Activated CD8-positive, alpha-beta memory T cell treated with anti-CD3 and anti-CD28 coated beads, Interleukin-2, amount 10 ng/mL, durations not matched to agents 7 days and 5 days (primary cell): ENCODE measurements at places on chromosomes 1 and 21.

DNA sequence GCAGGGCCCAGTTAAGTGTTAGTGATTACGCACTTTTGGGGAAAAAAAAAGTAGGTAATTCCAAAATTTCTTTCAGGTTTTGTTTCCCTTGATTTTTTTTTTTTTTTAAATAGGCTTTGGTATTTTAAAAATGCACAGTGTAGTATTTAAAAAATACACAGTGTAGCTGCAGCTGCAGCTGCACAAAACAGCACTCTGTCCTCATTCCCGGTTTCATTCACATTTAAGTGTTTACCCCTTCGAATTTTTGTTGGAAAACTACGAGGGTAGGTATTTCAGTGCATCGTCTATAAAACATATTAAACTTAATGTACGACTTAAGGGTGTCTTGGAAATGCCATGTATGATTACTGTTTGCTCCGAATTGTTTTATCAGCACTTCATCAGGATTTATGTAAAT is 3.4 kb downstream of the NEK7 start:
- H3K36me3 ChIP-seq: peaks cover 5% of the 10 kb centered on the region
- no peak overlapping the region for H3K27ac ChIP-seq
- no peaks in the 10 kb centered on the region for H3K27me3 ChIP-seq
- peak overlapping the region; percentile 99 for H3K4me3 ChIP-seq

DNA sequence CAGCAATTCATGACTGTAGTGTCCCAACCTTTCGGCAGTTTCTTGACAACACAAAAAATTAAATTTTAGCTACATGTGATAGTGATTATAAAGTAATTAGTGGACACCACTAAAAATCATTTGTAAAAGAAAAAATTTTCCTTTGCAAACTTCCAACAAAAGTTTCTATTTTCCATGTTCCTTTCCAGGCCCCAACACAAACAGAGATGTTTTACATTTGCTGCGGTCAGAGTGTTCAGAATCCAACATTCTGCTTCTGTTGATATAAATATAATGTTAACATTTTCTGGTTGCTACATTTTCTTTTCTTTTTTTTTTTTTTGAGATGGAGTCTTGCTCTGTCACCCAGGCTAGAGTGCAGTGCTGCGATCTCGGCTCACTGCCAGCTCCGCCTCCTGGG is 54.9 kb upstream of the WLS start:
- H3K27ac ChIP-seq: no peak overlapping the region
- H3K27me3 ChIP-seq: no peaks in the 10 kb centered on the region
- no peaks in the 10 kb centered on the region for H3K4me1 ChIP-seq
- no peaks in the 10 kb centered on the region for H3K36me3 ChIP-seq
- no peak for DNase-seq

DNA sequence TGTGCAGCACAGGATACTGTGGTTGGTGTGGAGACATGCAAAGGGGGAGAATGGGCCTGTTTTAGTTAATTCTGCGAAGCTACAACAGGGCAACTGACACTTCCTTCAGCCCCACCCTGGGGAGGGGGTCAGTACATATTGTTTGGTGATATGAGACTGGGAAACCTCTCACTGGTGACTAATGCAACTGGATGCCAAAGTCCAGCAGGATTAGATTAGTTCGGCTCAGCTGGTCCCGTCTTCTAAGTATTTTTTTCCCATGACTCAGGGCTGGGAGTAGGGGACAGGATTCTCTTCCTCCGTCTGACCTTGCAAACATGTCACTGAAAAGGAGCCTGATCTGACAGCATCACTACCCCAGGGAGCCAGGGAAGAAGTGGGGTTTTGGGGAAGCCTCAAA is 43.0 kb downstream of the PLXNA2 start:
- no peaks in the 10 kb centered on the region for H3K27me3 ChIP-seq
- no peaks in the 10 kb centered on the region for H3K36me3 ChIP-seq
- no peak overlapping the region for H3K27ac ChIP-seq
- no peaks in the 10 kb centered on the region for H3K4me1 ChIP-seq
- no peak for DNase-seq

DNA sequence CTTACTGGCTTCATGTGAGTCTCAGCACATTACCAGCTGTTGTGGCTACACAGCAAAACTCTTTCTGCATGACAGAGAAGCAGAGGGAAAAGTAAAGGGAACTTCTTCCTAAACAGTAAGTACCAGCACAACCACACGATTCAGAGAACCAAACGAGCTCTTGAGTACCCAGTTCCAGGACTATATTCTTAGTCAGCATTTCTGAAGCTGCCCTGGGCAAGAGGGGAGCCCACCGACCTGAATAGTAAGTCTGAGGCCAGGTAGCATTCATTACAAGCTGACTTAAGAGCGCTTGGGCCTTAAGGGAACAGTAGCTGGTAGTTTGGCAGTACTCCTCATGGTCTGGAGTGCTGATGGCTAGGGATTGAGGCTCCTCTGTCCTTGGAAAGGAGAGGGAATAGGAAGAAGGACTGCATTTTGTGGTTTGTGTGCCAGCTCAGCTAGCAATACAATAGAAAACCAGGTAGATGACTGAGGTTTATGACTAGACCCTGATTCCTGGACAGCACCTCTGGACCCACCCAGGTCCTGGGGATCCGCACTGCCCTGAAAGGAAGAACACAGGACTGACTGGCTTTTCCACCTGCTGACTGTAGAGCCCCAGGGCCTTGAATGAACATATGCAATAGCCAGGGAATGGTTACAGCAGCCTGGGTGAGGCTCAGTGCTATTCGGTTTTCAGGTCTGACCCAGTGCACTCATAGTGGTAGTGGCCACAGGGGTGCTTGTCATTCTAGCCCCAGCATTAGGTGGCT is 396.8 kb upstream of the PRMT6 start:
- H3K4me1 ChIP-seq: no peaks in the 10 kb centered on the region
- DNase-seq: no peak
- H3K27me3 ChIP-seq: no peaks in the 10 kb centered on the region
- no peaks in the 10 kb centered on the region for H3K36me3 ChIP-seq

GRCh38 chr1:169788402-169788801 is 6.3 kb downstream of the METTL18 start:
- peaks cover 17% of the 10 kb centered on the region for H3K36me3 ChIP-seq
- peaks cover 18% of the 10 kb centered on the region for H3K4me1 ChIP-seq
- peaks cover 43% of the 10 kb centered on the region for H3K27me3 ChIP-seq
- no peak overlapping the region for H3K27ac ChIP-seq
- no peak for DNase-seq

- no peaks in the 10 kb centered on the region for H3K36me3 ChIP-seq
- no peak overlapping the region for H3K27ac ChIP-seq
- H3K4me3 ChIP-seq: no peak overlapping the region
- DNase-seq: no peak
Observed at GRCh38 chr21:38048167-38048566, 131.9 kb upstream of the KCNJ6 start.

GRCh38 chr1:61887931-61888564 is 145.8 kb downstream of the PATJ start:
- H3K36me3 ChIP-seq: peaks cover 12% of the 10 kb centered on the region
- no peak overlapping the region for H3K4me3 ChIP-seq
- H3K27ac ChIP-seq: no peak overlapping the region
- no peaks in the 10 kb centered on the region for H3K27me3 ChIP-seq
- no peaks in the 10 kb centered on the region for H3K4me1 ChIP-seq

DNA sequence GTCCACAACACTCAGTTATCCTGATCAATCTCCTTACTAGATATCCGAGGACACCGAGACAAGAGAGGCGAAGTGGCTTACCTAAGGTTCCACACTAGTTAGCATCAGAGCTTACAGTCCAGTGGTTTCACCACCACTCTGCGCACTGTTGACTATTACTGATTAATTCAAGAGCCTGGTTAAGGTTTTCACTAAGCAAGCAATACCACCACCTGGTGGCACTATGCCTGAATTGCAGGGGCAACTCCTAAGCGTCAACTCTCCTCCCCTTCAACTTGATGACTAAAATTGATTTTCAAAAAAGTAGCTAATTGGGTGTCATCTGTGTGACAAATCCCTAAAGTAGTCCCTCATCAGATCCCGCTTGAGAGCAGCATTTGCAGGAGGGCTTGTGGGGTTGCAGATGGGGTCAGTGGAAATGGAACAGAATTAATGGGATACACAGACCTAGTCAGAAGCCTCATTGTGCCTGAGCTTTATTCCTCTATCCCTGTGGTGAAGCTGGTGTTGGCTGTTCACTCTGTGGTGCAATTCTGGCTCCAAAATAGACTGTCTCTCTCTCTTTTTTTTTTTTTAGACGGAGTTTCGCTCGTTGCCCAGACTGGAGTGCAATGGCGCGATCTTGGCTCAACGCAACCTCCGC is 9.1 kb downstream of the TTC22 start:
- H3K4me1 ChIP-seq: peaks cover 28% of the 10 kb centered on the region
- H3K36me3 ChIP-seq: peaks cover 18% of the 10 kb centered on the region
- no peak overlapping the region for H3K4me3 ChIP-seq
- no peaks in the 10 kb centered on the region for H3K27me3 ChIP-seq
